ENCODE measurements at places on chromosomes 11 and 22. TPM values are rescaled to one million over a fixed set of nuclear protein-coding genes. Genes with fewer than 3 reads are reported as not detected.

DNA sequence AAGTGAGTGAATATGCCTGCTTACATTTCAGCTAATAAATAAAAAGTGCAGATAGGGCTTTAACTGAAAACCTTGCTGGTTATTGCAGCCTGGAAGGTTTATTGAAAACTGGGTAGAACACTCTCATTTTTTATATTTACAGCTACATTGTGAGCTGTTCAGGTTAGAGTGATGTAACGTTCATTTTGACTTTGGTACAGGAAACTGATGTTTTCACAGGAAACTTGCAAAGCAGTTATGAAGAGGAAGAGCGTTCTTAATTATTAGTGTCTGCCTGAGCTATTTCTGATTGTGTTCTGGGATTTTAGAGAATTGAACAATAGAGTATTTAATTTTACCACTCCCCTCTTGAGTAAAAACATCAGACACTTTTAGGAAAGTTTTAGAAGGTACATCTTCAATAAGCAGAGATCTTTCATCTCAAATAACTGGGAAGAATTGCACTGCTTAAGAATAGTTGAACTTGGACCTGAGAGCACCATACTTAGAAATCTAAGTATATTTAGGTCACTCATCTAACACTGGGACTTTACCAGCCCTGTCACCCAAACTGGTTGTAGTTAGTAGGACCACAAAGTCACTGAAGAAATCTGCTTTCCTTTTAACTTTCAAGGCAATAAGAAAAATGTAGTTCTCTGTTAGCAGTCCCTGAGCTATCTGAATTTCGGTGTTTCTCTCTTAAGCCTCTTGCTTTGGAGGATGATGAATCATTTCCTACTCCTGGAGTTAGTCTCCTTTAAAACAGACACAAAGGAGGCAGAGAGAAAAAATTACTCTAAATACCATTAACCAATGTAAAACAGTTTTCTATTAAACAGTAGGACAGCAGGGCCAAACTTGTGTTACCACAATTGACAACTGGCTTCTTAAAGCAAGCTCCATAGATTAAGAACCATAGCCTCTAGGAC is 128.6 kb upstream of the DDI1 start:
- H3K27me3 ChIP-seq: no peaks in the 10 kb centered on the region
- no peak overlapping the region for H3K27ac ChIP-seq
- no peak overlapping the region for H3K4me3 ChIP-seq

GRCh38 chr11:125165111-125165842 is 726 bp downstream of the PKNOX2 start:
- H3K36me3 ChIP-seq: no peaks in the 10 kb centered on the region
- peaks cover 39% of the 10 kb centered on the region for H3K27me3 ChIP-seq
- no peak for DNase-seq
- H3K27ac ChIP-seq: no peak overlapping the region
- H3K4me3 ChIP-seq: no peak overlapping the region

- no peak overlapping the region for H3K27ac ChIP-seq
- no peak overlapping the region for H3K4me3 ChIP-seq
- no peaks in the 10 kb centered on the region for H3K27me3 ChIP-seq
- no peak for DNase-seq
These were observed 45.3 kb downstream of the MN1 start for GRCh38 chr22:27756212-27756660.

DNA sequence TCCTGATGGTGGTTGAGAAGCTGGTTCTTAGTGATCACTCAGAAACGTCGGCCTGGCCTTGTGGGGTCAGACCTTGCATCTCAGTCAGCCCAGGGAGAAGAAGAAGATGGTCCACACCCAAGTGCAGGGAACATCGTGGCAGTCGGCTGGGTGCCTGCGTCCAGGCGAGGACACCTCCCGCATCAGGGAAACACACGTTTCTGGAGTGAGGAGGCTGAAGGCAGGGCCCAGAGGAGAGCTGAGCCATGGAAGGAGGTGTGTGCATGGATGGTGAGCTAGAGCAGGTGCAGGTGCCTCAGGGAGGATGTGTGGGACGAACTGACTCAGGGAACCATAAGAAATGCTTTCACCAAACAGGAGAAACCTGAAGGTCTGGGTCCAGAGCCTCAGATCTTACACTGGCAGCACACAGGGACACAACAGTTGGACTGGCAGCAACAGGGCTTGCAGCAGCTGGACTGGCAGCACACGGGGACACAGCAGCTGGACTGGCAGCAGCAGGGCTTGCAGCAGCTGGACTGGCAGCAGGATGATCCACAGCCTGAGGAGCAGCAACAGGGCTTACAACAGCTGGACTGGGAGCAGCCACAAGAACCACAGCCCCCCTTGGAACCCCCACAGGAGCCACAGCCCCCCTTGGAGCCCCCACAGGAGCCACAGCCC is 632 bp downstream of the KRTAP5-2 start:
- H3K27ac ChIP-seq: no peak overlapping the region
- H3K4me3 ChIP-seq: no peak overlapping the region
- DNase-seq: no peak

DNA sequence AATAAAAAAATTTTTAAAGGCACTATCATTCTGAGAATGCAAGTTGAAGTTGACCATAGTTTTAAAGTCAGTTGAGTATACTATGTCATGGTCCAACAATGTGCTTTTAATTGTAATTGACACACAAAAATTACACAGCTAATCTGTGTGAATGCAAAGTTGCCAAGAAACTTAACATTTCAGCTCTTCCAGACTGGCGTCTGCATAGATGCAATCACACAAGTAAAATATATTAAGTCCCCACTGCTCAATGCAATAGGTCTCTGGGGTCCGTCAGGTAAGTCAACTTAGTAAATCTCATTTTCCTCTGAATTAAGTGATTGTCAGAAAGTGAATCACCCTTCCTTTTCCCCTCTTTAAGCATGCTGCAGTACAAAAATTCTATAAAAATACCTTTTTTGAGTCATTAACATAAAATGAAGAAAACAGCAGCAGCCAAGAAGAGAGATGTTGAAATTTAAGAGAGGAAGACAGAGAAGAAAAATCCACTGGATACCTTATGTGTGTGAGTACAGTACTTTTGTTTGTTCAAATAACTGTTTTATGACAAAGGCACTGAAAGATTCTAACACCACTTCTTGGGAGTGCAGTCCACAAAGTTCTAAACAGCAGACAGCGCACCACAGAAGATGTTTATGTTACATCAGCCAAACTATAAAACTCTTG is 5.1 kb downstream of the FZD4 start:
- DNase-seq: no peak
- H3K27ac ChIP-seq: no peak overlapping the region
- H3K4me3 ChIP-seq: no peak overlapping the region
- H3K27me3 ChIP-seq: peaks cover 3% of the 10 kb centered on the region
- H3K36me3 ChIP-seq: no peaks in the 10 kb centered on the region

DNA sequence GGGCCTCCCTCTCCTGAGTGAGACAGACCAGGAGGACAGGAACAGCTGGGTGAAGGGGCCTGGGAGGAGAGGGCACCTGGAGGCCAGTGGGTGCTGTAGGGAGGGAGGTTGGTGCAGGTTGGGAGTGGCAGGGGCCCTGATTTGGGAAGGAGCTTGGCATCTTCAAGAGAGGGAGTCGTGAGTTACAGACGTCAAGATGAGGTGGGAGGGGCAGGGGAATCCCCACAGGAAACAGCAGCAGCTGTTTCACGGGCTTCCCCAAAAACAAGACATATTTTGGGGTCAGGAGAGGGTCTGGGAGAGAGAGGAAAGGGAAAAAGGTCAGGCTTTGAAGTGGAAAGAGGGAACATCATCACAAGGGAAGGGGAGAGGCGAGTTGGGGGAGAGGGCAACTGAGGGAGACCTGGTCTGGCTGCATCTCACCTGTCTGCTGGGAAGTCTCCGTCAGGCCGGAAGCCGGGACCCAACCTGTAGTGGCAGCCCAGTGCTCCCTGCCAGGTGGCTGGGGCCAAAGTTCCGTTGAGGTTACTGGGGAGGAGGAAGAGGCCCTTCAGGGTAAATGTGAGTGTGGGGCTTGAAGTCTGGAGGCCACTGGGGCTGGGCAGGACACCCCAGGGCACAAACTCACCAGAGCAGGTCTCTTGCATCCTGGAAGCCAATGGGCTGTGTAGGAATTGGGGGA is 4.4 kb downstream of the NAALADL1 start:
- H3K27ac ChIP-seq: peak overlapping the region; percentile 7
- no peak for DNase-seq
- H3K4me3 ChIP-seq: peak overlapping the region; percentile 19
- H3K4me1 ChIP-seq: peaks cover 37% of the 10 kb centered on the region
- H3K36me3 ChIP-seq: no peaks in the 10 kb centered on the region
- no peaks in the 10 kb centered on the region for H3K27me3 ChIP-seq

- no peak overlapping the region for H3K27ac ChIP-seq
- H3K36me3 ChIP-seq: no peaks in the 10 kb centered on the region
- H3K27me3 ChIP-seq: peaks cover 2% of the 10 kb centered on the region
- H3K4me1 ChIP-seq: no peaks in the 10 kb centered on the region
- DNase-seq: no peak
These were observed 20.9 kb downstream of the POU2AF3 start for GRCh38 chr11:111319296-111319695.

GRCh38 chr11:108593214-108593922 is at the start of gene EXPH5:
TSS of gene EXPH5 (minus strand) at chr11:108593768. CDS start at chr11:108593536, 232 bp downstream.
- peak within 1 kb of the TSS; percentile 67 for H3K27ac ChIP-seq
- H3K27me3 ChIP-seq: no peaks in the 10 kb centered on the region
- no peaks in the 10 kb centered on the region for H3K4me1 ChIP-seq
- peak; percentile 82 for DNase-seq
- peak within 1 kb of the TSS; percentile 96 for H3K4me3 ChIP-seq

GRCh38 chr11:117300773-117301172 is 9.6 kb downstream of the BACE1-AS start:
- no peaks in the 10 kb centered on the region for H3K4me1 ChIP-seq
- no peaks in the 10 kb centered on the region for H3K36me3 ChIP-seq
- no peak overlapping the region for H3K27ac ChIP-seq
- peaks cover 2% of the 10 kb centered on the region for H3K27me3 ChIP-seq
- H3K4me3 ChIP-seq: no peak overlapping the region
- no peak for DNase-seq

DNA sequence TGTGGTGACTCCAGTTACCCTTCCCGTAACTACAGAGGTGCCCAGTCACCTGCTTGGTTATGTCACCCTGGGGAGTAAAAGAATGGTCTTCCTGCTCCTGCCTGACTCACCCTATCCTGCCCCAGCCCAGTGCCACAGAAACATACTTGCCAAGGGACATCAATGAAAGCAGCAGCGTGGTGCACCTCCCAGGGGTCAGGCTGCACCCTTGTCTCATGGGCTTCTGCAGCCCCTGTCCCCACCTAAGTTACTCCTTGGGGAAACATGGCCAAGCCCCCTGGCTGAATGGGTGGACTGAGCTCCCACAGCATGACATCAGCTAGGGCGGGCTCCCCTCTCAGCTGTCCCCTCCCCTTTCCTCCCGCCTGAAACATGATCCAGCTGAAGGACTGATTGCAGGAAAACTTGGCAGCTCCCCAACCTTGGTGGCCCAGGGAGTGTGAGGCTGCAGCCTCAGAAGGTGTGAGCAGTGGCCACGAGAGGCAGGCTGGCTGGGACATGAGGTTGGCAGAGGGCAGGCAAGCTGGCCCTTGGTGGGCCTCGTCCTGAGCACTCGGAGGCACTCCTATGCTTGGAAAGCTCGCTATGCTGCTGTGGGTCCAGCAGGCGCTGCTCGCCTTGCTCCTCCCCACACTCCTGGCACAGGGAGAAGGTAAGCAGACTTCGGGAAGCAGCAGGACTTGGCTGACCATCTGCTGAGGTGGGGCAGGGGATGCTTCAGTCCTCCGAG is at the start of gene HTR3A:
HTR3A (plus strand) TSS at position 368 of the 730 bp plus-strand sequence; CDS start at position 586, 218 bp downstream.
- DNase-seq: no peak
- peaks cover 9% of the 10 kb centered on the region for H3K27me3 ChIP-seq
- H3K36me3 ChIP-seq: no peaks in the 10 kb centered on the region

- no peaks in the 10 kb centered on the region for H3K4me1 ChIP-seq
- DNase-seq: no peak
- H3K36me3 ChIP-seq: no peaks in the 10 kb centered on the region
- no peak overlapping the region for H3K4me3 ChIP-seq
These were observed 8.7 kb upstream of the MRPL23 start for GRCh38 chr11:1938343-1939005.

GRCh38 chr11:15334766-15335165 is 220.0 kb downstream of the INSC start:
- DNase-seq: no peak
- no peaks in the 10 kb centered on the region for H3K27me3 ChIP-seq
- H3K4me3 ChIP-seq: no peak overlapping the region
- no peak overlapping the region for H3K27ac ChIP-seq
- H3K4me1 ChIP-seq: no peaks in the 10 kb centered on the region
- no peaks in the 10 kb centered on the region for H3K36me3 ChIP-seq

DNA sequence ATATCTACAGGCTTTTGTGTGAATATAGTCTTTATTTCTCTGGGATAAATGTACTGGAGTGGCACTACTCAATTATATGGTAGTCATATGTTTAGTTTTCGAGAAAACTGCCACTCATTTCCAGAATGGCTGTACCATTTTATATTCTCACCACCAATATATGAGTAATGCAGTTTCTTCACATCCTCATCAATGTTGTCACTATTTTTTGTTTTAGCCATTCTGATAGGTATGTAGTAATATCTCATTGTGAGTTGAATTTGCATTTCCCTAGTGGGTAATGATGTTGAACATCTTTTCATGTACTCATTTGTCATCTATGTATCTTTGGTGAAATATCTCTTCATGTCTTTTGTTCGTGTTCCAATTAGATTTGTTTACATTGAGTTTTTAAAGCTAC is 18.0 kb downstream of the ACRV1 start:
- no peak overlapping the region for H3K27ac ChIP-seq
- H3K27me3 ChIP-seq: no peaks in the 10 kb centered on the region
- DNase-seq: no peak
- no peak overlapping the region for H3K4me3 ChIP-seq

GRCh38 chr11:131193031-131193501 is 177.3 kb upstream of the NTM start:
- H3K36me3 ChIP-seq: no peaks in the 10 kb centered on the region
- H3K4me1 ChIP-seq: no peaks in the 10 kb centered on the region
- no peak for DNase-seq
- H3K4me3 ChIP-seq: no peak overlapping the region

The CDC45 gene
- total RNA-seq: 45.4 TPM

The OR5B21 gene
- total RNA-seq: not detected

The FLRT1 gene
- not detected for total RNA-seq

The NUP160 gene
- 53.1 TPM for total RNA-seq

The RASL10A gene
- 0.32 TPM for total RNA-seq

The SIRT3 gene
- total RNA-seq: 15.1 TPM

The AIP gene
- 129 TPM for total RNA-seq

The ATL3 gene
- 36.0 TPM for total RNA-seq

The KRTAP5-9 gene
- not detected for total RNA-seq

The VSIG2 gene
- 0.31 TPM for total RNA-seq

The OR8G1 gene
- total RNA-seq: not detected

Measured in GM12878 (cell line).